Central memory CD4-positive, alpha-beta T cell (primary cell): ENCODE measurements at places on chromosomes 6 and 20.
A peak's percentile ranks its signal among the peaks of the same experiment; 100 is the strongest.

DNA sequence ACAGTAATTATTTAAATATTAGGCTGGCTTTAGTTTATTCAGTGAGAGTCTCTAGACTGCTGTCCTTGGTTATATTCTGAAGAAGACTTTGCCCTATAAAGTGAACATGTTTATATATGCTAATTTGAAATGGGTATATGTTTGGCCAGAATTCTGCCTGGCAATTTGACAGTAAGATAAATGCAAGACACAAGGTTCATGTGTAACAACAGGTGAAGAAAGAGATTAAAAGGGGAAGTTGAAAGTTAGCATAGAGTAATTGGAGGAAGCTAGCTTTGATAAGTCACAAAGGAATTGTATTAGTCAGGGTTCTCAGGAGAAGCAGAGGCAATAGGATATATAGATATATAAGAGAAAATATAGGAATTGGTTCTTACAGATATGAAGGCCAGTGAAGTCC lies 191.4 kb downstream of the CENPW start:
- no peak for DNase-seq

DNA sequence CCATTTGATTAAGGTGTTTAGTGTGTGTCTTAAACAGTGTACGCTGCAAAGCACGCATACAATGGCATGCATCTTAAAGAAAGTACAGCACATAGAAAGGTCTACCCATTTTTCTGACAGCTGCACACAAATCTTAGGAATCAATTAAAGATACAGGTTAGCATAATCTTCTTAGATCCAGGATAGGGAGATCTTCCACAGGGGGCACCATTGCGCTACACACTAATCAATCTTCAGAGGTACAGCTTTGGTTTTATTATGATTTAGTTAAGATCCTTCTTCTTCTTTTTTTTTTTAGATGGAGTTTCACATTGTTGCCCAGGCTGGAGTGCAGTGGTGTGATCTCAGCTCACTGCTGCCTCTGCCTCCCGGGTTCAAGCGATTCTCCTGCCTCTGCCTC lies 63.7 kb upstream of the BEND3 start:
- DNase-seq: no peak

DNA sequence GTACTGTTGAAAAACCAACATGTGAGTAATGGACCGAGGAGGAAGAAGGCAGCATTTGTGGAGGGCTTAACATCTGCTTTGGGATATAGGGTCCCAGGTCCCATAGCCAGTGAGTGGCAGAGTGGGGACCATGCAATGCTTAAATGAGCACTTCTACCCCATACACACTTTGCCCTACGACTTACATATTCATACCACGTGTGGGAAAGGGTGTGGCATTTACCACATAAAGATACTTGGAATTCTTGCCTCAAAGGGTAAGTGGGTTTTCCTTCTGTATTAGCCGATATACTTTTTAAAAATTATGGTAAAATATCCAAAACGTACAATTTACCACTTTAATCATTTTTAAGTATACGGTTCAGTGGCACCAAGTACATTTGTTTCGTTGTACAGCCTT lies 199.3 kb downstream of the BACH2 start:
- DNase-seq: no peak

DNA sequence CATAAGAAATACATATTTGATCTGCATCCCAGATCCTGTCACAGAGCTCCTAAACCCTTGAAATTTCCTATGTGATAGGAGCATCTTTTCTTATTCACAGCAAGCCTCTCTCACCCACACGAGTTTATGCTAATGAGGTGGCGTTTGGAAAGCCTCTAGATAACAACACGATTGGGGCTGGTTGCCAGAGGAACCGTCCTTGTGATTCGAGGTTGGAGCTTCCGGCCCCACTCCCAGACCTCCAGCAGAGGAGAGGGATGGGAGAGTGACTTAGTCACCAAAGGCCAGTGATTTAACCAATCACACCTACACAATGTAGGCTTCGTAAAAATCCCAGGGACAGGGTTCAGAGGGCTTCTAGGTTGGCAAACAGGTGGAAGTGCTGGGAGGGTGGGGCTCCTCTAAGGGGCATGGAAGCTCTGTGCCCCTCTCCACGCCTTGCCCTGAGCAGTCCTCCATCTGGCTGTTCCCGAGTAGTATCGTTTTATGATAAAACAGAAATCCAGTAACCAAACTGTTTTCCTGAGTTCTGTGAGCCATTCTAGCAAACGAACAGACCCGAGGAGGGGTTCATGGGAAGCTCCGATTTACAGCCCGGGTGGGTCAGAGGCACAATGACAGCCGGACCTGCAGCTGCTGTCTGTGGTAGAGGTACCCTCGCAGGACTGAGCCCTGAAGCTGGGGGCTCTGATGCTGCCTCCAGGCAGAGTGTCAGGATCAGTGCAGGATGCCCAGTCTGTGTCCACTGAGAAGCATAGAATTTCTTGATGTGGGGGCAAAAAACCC lies 238.1 kb upstream of the ARID1B start:
- no peak for DNase-seq

- no peak for DNase-seq
These were observed 3.0 kb downstream of the LAMA4 start for GRCh38 chr6:112251171-112251875.

DNA sequence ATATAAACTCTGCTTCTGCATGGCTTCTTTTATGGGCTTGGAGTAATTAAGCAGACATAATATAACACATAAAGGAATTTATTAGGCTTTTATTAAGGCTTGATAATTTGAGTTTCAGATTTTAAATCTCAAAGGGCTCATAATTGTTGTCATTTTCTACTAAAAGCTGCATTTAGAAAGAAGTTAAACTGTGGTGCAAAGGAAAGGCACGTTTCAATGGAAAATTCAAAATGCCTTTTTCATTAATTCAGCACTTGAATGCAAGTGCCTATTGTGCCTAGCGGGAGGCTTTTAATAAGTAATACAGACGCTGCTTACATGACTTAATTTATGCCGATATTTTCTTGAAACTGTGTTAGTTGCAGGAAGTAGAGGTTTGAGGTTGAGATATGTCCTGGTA lies 431.8 kb upstream of the SOX4 start:
- DNase-seq: no peak

GRCh38 chr6:42292004-42292740 lies 74.5 kb upstream of the MRPS10 start:
- DNase-seq: no peak

GRCh38 chr6:45394586-45395095 lies 16.9 kb upstream of the SUPT3H start:
- no peak for DNase-seq

DNA sequence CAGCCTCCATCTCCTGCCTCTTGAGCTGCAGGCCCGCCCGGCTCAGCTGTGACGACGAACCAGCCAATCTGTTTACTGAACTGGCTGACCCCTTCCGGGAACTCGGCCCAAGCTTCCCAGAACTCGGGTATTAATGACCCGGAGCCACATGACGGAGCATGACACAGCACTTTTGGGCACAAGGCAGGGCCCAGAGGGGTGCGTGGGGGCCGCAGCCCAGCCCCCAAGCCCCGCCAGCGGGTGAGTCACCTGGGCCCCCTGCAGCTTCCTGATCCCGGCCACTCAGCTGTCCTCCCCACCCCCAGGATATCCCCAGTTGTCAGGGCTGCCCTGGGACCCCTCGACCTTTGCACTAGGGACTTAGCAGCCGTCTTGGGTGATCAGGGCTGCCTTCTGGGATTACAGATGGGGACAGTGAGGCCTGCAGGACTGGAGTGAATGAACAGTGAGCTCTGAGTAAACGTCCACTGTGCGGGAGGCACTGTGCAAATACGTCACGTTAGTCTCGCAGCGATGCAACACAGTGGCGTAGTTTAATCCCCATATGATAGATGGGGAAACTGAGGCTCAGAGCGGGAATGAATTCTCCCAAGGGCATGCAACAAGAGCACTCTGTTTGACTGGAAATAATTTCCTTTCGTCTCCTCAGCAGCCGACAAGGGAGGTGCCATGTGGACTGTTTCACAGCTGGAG lies 102.1 kb downstream of the CEBPB start:
- DNase-seq: no peak

- no peak for DNase-seq
These were observed 29.2 kb upstream of the ZNFX1 start for GRCh38 chr20:49306903-49307620.

DNA sequence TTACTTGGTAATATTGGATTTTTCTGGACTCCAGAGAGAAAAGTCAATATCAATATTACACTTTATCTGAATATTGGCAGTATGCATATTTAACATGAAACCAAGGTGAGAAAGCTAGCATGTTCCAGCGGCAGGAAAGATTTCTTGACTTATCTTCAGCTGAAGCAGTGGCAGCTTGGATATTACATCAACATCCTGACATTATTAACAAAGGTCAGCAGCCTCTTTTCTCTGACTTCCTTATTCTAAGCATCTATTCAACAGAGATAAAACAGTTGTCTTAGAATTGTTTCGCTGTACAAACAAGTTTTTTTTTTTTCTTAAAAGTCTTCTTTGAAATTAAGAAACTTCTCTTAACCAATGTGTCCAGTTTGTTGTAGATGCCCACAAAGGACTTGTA lies 11.8 kb downstream of the DCBLD1 start:
- DNase-seq: no peak

- no peak for DNase-seq
These were observed 18.3 kb downstream of the CPNE5 start for GRCh38 chr6:36820700-36821580.

- DNase-seq: no peak
These were observed 397.3 kb upstream of the NRSN1 start for GRCh38 chr6:23728707-23729106.

DNA sequence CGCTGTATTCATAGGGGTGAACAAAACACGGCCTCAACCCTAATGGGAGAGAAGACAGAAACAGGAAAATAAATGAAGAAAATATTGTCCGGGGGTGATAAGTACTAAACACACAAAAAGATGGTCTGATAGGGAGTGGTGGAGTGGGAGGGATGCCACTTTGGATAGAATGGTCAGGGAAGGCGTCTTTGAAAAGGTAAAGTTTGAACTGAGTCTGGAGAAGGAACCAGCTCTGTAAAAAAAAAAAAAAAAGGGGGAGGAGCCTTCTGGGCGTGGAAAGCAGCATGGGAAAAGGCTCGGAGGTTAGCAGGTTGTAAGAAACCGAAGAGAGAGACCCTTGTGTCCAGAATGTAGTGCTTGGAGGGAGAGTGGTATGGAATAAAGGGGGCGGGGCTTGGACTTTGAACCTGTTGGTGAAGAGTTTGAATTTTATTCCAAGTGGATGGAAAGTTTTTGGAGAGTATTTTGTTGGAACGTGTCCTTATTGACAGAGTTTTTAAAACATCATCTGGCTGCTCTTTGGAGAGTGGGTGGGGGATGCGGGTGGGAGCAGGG lies 1.8 kb downstream of the CHMP4B start:
- DNase-seq: no peak

- DNase-seq: no peak
These were observed 660.4 kb upstream of the SLC35B3 start for GRCh38 chr6:9095729-9096128.

DNA sequence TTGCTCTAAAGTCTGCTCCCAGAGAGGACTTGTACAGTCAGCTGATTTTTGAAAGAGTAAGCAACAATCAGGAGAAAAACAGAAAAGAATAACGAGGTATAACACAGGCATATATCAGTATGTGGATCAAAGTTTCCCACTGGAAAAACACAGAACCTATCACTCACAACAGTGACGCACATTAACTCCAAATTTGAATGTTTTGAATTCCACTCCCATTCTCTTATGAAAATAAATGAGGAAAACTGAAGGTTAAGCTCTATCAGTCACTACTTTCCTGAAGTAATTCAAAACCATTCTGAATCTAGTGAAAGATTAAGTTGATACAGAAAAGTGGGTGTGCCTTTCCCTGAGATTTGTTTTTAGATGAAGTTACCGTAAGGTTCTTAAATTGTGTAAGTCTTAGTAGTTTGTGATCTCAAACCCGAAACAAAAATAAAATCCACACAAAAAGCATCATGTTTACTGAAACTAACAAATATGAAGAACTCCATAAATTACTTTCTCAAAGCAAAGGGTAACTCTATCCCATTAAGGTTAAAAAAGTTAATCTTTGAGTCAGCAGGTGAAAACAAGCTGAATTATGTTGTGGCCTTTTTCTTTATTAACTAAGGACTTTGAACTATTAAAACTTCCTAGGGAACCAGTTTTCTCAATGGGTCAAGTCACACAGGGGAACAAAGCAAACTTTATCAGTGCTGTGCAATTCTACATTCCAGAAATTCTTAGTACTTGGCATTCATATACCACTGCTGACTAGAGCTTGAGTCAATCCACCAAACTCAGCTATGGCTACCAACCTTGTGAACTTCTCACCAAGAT lies 115.7 kb downstream of the OGFRL1 start:
- DNase-seq: no peak

DNA sequence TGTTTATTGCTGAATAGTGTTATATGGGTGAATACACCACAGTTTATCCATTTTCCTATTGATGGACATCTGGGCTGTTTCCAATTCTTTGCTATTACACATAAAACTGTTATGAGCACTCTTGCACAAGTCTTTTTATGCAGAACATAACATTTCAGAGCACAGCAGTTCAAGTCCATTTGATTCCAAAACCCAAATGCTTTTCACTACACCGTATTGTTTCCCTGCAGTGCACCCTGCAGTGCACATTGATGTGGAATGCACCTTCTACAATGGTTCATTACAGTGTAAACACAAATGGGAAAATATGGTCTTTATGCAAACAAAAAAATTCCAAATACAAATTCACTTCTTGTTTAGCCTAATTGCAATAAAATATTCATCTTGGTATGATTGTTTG lies 3.6 kb upstream of the SLC2A12 start:
- no peak for DNase-seq

GRCh38 chr20:10447028-10447427 lies 11.9 kb downstream of the SLX4IP start:
- peak; percentile 21 for DNase-seq

DNA sequence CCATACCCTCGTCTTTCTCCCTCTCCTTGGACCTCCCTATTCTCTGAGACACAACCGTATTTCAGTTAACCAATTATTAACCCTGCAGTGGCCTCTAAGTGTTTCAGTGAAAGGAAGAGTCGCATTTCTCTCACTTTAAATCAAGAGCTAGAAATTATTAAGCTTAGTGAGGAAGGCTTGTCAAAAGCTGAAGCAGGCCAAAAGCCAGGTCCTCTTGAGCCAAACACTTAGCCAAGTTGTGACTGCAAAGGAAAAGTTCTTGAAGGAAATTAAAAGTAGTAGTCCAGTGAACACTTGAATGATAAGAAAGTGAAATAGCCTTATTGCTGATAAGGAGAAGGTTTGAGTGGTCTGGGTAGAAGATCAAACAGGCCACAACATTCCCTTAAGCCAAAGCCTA lies 58.3 kb downstream of the SNX9 start:
- no peak for DNase-seq

GRCh38 chr20:25247000-25247517 lies 826 bp upstream of the PYGB start:
- DNase-seq: peak; percentile 5

DNA sequence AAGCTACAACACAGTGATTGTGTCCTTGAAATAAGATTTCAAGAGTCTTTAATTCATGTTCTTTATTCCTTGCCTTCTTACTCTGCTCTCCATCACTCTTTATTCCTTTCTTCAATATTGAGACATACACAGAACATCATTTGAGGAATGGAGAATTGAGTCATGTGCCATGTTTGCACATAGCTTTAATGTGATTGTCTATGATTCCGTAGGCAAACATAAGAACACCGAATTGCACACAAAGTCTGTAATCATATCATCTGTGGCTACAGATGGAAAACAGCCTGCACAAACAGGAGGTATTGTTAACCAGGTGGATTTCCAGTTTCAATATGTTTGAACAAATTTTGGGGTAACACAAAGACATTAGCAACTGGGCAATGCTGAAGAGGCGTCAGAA lies 571.6 kb upstream of the GJE1 start:
- no peak for DNase-seq

- no peak for DNase-seq
These were observed 56.9 kb downstream of the FAM229B start for GRCh38 chr6:112144145-112144926.
